DMS79 (cell line): ENCODE measurements at places on chromosomes 2 and 18.

DNA sequence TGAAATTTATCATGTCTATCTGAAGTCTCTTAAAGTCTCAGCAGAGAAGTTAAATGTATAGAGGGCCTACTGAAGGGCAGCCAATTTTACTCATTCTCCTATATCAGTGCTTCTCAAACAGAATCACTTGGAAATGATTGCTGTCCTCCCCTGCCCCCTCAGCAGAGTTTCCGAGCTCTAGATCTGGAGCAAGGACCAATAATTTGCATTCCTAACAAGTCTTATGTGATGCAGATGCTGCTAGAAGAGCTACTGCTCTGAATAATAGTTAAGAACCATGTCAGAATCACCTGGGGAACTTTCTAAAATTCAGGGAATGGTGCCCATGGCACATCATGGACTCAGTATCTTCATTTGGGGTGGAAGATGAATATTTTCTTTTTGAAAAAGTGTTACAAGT is 105.6 kb upstream of the EPHA4 start:
- no peak for DNase-seq

DNA sequence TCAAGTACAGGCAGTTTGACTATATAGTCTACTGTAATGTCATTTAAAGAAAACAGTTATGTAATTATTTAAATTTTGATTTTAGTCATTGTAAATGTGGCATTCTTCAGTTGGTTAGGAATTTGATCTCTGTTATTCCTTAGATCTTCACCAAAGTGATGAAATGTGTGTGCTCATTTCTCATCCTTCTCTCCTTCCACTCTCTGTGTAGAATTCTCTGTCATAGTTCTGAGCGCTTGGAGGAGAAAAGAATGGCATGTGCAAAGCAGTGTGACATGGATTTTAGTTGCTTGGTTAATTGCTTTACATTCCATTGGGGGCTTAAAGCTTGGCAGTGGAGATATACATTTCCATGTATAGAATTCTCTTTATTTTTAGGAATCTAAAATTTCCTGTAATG is 14.8 kb downstream of the PIK3C3 start:
- no peak for DNase-seq

DNA sequence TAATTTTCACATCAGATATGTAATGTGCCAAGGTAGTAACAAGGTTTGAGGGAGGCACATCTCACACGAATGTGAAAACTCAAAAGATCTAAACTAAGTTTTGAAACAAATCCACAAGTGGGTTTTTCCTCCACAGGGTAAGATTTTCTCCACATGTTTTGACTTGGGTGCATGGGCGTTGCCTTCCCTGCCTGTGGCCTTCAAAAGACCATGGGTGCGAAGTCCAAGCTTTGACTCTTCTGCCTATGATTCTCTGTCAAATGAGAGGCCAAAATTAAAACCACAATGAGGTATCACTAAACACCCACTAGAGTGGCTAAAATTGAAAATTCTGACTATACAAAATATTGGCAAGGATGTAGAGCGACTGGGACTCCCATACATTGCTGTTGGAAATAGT is 30.7 kb downstream of the NIFK start:
- no peak for DNase-seq

GRCh38 chr2:235977445-235977844 is 190.7 kb downstream of the GBX2 start:
- no peak for DNase-seq

DNA sequence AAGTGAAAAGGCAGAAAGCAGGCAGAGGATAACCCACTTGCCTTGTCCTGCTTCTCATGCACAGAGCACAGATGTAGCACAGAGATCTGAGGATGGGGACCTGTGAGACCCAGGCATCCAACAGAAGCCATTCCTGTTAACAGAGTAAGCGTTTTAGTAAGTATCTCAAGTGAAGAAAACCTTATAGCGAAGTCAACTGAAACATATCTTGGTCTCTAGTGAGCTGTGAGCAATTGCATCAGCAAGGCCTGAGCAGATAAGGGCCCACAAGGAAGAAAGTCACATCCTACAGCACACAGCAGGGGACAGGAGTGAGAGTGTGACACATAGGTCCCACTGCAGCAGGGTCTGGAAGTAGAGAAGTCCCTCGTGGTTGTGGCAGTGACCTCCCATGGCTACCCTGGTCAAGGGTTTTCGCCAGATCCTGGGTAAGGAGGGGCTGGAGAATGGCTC is 248.7 kb upstream of the TNP1 start:
- DNase-seq: no peak

DNA sequence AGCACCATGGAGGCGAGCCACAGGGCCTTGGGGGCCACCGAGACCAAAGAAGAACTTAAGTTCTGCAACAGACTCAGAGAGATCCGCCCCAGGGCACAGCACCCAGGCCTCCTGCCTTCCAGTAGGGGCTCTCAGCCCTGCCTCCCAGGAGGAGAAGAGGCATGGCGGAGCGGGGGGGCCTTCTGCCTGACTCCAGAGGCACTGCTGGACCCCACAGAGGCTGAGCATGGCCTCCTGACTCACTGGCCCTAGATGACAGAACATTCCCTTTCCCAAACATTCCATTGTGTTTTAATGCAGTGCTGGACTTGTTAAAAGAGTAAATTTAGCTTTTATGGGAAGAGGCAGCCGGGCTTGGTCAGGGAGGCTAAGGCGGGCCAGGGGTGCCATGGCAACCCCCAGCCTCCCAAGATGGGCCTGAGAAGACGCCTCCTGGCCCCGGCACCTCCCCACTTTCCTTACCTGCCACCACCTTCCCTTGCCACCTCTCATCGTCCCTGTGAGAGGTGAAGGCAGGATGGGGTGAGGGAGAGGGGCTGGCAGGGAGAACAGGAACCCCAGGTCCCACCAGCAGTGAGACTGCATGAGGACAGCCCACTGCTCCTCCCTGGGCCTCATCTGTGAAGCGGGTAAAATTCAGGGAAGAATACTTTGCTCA is 65.4 kb downstream of the SMAD7 start:
- DNase-seq: no peak

GRCh38 chr18:23114911-23115310 is 20.4 kb upstream of the CABLES1 start:
- DNase-seq: no peak

DNA sequence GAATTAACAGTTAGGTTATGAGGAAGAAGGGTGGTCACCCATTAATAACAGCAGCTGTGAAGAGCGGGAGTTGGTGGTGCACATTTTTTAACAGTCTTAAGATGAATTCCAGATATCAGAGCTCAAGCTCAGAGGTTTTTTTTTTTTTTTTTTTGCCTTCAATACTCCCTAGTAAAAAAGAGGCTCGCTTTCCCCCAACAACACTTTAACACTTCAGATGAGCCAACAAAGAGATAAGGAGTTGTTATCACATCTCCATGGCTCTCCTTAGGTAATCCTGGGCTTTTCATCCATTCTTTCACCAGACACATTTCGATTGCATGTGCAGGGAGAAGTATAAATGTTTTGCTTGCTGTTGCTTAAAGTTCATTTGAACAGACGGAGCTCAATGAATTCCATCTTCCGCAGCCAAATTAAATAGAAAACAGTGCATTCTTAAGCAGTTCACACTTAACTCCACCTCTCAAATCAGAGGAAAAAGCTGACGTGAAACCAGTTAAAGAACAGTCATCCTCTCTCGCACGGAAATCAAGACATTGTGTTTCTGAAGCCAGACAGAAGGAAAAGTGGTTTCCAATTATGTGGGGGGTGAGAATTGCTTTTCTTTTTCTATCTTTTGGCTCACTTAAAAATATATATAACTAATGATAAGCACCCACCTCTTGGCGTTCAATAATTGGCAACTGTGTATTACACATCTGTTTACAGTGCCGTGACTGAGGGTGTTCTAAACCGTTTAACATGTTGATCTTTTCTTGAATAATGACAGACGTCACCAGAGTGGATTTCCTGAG is 118.2 kb downstream of the ZNF521 start:
- DNase-seq: no peak

DNA sequence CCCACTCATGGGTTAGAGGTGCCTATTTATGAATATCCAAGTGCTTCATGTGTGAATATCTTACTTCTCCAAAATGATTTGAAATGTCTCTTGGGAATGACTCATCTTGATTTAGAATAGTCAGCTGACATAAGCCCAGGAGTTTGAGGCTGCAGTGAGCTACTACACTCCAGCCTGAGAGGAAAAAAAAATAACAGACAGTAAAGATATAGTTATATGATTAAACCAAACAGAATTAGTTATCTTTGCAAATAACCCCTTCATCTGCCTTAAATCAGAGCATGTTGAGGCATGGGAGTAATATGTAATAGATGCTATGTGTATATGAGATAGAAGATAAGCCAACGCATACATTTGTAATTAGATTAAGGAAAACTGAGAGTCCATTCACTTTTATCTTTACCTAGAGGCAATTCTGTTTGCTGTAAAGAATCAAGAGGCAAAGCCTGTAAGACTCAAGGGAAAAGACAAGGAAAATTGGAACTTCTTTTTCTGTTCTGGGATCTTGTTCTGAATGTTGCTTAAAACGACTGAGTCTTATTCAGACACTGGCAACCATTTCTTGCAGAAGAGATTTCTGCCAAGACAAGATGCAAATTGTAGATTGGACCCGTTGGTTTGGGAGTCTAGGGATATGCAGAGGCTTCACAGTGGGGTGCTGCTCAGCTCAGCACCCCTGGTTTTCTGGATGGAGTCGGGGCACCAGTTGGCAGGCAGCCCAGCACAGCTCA is 104.4 kb downstream of the LIPG start:
- DNase-seq: no peak

GRCh38 chr2:158112992-158113391 is 11.3 kb downstream of the UPP2 start:
- DNase-seq: no peak

DNA sequence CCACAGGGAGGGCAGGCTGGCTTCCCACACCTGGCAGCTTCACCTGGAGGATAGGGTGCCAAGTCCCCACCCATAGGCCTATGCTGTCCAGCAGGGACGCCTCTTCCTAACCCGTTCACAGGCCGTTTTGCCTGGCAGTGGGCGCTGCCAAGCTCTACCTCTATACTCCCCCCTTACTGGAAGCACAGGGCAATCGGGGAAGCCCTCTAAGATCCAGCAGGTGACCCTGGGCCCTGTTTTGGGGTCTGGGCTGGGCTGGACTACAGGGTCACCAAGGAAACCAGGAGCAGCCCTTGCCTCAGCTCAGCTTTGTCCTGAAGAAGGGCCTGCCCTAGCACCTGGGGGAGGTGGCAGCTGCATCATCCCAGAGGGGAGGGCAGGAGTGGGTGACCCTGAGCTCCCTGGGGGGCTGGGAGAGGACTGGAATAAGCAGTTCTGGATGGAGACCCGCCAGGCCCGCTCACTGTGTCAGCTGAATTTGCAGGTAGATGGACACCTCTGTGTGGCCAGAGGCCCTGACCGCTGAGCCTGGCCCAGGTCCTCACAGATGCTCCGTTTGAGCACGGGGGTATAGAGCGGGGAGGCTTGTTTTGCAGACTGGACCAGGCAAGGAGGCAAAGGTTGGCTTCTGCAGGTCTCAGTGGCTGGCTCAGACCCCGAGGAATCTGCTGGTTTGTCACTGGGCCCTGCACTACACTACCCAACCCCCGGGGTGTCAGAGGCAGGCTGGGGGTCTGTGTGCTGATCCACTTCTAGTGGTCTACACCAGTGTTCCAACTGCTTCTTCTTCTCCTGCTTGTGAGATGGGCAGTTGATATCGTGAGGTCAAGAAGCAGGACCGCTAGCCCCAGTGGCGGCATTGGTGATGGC is 163.1 kb downstream of the ASB1 start:
- DNase-seq: no peak

DNA sequence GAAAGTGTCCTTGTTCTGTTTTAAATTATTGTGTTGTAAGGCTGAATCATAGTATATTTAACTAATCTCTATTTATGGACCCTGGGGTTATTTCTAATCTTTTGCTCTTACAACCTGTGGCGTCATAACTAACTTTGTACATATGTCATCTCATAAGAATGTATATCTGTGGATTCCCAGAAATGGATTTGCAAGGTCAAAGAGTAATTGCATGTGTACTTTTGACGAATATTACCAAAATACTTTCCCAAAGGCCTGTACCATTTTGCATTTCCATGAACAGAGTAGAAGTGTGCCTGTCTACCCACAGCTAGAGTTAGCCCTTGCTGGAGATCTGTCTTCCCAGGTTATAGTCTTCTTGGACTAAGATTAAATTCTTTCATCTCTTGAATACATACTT is 42.8 kb downstream of the SEMA4F start:
- no peak for DNase-seq

DNA sequence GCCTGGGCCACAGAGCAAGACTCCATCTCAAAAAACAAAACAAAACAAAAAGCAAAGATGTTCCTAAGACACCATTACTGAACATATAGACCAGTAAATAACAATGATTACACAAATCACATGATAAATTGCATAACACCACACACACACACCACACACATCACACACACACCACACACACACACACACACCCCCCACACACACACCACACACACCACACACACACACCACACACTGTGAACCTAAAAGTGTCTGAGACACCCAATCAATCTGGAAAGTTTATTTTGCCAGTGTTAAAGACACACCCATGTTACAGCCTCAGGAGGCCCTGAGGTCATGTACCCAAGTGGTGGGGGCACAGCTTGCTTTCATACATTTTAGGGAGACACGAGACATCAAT is 62.6 kb upstream of the ASAP2 start:
- DNase-seq: no peak

GRCh38 chr2:225120186-225120585 is 77.9 kb upstream of the DOCK10 start:
- no peak for DNase-seq

DNA sequence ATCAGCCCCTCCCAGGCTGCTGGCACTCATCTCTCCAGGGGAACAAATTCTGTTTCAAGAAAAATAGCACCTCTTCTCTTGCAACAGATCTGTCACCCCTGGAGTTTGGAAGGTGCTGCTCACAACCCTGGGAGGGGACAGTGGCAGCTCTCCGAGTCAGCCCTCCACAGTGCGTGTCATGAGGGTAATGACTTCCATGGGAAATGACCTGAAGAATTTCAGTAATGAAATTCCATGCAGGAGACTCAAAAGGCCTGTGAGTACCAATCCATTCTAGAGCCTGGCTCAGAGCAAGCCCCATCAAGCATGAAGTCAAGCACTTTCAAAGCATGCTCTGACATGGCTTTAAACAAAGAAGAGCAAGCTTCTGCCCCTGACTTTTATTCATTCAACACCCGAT is 276.3 kb upstream of the PARD3B start:
- peak; percentile 46 for DNase-seq

- DNase-seq: peak; percentile 14
Measured at GRCh38 chr2:209564816-209565215, 141.0 kb downstream of the MAP2 start.

DNA sequence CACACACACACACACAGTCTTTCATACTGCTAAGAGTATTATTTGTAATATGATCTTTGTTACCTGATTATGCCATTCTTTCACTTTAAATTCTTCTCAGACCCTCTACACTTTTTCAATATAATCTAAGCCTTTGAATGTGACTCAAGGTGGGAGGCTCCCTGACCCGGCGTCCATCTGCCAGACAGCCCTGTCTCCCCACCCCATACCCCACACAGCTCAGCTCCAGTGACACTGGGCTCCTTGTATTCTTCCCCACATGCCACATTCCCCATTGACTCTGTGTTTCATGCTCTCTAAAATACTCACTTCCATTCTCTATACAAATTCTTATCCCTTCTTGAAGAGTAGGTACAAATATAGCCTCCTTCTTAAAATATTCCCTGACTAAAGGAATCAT is 442.2 kb downstream of the TGIF1 start:
- DNase-seq: no peak
